ENCODE measurements at places on chromosomes 2 and 18.

GRCh38 chr2:234914371-234915154 is 37.3 kb upstream of the SH3BP4 start:
- no peak for DNase-seq

DNA sequence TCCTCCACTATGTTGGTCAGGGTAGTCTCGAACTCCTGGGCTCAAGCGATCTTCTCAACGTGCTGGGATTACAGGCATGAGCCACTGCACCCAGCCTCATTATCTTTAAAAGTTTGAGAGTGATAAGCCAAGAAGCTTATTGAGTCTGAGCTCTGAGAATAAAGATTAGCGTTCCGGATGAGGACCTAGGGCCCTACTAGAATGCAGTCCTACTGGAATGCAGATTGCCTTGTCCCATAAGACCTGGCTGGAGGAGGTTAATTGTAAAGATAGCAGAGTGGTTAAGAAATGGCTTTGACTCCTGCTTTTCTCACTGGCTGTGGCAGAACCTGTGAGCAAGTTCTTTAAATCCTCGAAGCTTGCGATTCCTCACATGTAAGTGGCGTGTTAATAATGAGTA is 4.0 kb downstream of the VWA3B start:
- no peak for DNase-seq

DNA sequence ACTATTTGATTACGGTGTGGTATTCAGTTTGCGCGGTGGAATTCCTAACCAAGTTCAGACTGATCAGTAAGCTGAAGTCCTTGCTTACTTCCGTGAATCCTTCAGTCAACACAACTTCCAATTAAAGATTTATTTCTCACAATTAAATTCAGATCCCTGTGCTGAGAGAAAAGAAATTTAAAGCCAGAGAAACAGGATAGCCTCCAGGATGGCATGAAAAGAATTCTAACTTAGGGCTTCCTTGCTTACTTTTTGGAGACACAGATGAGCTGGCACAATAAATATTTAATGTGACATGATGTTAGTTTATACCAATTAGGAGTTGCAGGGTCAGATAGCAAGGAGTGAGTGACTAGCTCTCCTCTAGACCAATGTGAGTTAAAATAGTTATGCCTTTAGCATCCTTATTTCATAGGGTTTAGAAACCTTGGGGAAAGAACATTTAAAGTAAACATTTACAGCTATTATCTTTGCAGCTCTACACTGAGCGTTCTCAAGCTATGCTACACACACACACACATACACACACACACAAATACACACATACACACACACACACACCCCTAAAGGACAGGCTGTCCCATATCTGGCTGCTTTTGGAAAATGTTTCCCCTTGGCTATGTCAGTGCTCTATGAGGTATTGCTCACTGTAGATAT is 151.0 kb downstream of the TRIB2 start:
- no peak for DNase-seq

GRCh38 chr2:40395169-40396073 is 56.5 kb downstream of the SLC8A1 start:
- no peak for DNase-seq

- no peak for DNase-seq
Observed at GRCh38 chr18:79782566-79783308, 15.0 kb upstream of the KCNG2 start.

- no peak for DNase-seq
Observed at GRCh38 chr18:37460604-37461003, 105.0 kb downstream of the CELF4 start.

DNA sequence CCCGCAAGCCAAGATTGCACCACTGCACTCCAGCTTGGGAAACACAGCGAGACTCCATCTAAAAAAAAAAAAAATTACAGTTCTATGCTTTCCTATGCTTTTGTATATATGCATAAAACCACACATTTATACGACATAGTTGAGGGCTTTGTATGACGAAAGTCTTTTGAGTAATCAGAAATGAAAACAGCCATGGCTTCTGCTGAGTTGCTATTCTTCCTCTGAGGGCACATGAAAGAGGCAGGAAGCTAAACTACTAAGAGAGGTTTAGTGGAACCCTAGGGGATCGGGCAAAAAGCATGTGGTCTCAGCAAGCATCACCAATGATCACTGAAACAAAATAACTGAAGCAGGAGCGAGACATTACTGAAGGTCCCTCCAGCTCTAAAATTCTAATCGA is 99.6 kb downstream of the ZAP70 start:
- no peak for DNase-seq

DNA sequence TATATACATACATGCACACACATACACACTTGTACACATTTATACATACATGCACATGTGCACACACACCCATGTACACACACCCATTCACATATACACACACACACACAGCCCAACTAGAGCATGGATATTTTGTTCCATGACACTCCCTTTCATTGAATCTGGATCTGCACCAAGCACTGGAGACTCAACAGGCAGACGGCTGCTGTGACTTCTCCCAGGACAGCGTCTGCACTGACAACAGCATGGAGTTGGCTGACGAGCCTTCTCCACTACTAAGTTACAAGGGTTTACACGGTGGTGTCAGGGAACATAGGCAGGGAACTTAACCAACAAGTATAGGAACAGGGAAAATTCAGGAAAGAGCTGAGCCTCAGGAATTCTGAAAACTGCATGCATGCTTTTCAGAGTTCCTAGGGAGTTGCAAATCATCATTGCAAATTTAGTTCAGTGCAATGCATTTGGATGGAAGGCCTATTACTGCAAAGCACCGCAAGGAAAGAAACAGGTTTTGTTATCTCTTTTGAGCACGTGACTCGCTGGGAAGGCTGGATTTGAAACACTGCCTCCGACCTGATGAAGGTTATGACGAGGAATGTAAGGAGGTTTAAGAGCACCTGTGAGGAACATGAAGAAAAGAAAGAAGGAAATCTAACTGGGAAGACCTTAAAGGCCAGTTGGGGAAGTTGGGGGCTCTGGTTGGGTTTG is 35.9 kb downstream of the TMEM18 start:
- DNase-seq, result no peak

GRCh38 chr2:172806493-172806892 is 70.8 kb downstream of the RAPGEF4 start:
- peak; percentile 78 for DNase-seq

GRCh38 chr2:7780321-7780720 is 863.1 kb downstream of the RNF144A start:
- no peak for DNase-seq

GRCh38 chr18:35835833-35836232 is 136.6 kb upstream of the RMP24 start:
- no peak for DNase-seq

- no peak for DNase-seq
Observed at GRCh38 chr2:229041691-229042090, 229.4 kb downstream of the PID1 start.

- DNase-seq, result no peak
Observed at GRCh38 chr2:23249348-23249747, 135.6 kb upstream of the KLHL29 start.
